CD4-positive, alpha-beta T cell treated with Interferon alpha-2 for 1 hour (primary cell): ENCODE measurements at places on chromosomes 11 and 22.

DNA sequence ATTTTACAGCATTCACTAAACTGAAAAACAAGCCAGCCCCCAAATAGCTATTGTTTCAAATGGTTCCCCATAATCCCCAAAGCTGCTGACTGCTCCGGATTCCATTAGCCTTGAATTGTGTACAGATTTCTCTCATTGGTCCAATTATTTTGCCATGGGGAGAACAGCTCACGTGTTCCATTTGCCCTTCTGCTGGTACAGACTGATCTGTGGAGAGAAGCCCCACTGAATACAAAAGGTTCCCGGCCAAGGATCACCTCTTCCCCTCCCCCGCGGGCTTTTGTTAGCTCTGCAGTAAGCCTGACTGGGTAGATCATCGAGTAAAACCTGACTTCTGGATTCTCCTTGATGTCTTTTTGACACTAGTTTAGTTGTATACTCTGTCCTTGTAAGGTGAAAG, 9.1 kb upstream of the MAPK8IP1 start:
- DNase-seq, result no peak

- no peak for DNase-seq
These were observed 20.9 kb upstream of the PARVG start for GRCh38 chr22:44159811-44160210.

- DNase-seq, result peak; percentile 31
These were observed 12.9 kb upstream of the CASTOR1 start for GRCh38 chr22:30301995-30302809.

- no peak for DNase-seq
These were observed 1.1 kb downstream of the SEPTIN5 start for GRCh38 chr22:19715188-19715930.

- no peak for DNase-seq
These were observed 4.7 kb downstream of the KCNE3 start for GRCh38 chr11:74462631-74463030.

DNA sequence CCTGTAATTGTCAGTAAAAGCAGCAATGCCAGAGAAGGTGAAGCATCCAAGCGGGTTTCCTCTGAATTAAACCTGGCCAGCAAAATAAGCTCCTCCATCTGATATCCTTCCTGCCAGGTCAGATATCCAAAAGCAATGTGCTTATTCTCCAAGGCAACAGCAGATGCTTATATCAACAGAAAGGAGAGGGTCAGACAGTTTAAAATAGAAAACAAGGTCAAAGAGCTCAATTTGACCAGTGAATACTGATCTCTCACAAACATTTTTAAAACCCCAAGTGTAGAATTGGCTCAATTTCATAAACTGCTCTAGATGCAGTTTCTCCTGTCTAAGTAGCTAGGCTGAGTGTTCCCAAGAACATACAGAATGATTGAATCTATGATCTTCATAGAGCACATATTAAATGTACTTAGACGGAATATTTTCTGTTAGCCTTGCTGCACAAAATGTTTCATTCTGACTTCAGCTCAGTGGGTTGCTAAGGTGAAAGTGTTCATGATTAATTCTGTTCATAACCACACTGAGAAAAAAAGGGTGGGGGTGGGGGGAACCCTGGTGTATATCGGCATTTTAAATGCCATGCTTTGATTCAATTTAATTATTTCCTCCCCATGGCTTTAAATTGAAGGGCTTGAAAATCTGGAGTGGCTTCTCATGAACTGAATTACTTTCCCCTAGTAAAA, 174.2 kb upstream of the ARHGAP20 start:
- no peak for DNase-seq

DNA sequence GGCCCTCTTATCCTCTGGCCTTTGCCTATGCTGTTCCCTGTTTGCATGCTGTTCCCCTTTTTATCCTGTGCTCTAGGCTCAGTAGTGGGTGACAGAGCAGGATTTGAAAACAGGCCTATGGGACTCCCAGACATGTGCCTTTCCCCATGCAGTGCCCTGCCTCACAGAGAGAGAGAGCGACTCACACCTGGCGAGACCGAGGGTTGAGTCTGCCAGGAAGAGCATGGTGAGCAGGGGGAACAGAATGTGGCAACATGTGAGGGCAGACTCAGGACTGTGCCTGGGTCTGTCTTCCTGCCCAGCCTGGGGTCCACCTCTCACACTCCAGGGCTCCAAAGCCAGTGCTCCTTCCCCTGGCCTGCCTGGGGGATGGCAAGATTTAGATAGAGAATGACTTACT, 75.0 kb downstream of the NFAM1 start:
- no peak for DNase-seq

DNA sequence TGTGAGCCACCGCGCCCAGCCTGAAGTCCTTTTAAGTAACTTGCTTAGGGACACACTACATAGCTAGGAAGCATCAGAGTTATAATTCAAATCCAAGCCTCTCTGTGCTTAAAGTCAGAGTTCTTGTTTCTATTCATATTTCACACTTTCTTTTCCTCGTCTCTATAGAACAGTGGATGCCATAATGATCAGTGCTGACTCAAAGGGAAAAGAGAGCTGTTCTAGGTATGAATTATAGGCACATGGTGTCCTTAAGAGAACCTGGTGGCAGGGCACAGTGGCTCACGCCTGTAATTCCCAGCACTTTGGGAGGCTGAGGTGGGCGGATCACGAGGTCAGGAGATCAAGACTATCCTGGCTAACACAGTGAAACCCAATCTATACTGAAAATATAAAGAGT, 400.2 kb upstream of the DDI1 start:
- DNase-seq, result no peak

DNA sequence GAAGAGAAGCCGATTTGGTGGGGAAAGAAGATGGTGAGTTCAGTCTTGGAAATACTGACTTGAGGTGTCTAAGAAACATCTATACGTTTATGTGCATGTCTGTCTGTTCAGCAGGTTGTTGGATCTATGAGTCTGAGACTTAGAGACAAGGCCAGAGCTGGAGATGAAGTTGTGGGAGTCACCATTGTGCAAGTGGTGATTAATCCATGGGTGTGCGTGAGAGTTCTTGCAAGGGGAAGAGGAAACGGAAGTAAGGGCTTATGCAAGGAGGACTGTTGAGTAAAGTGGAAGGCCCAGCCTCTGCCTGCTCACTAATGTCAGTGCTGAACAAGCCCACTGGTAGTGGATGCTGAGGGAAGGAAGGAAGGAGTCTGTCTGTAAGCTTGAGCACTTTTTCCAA, 9.7 kb downstream of the TMEM45B start:
- DNase-seq, result peak; percentile 62

GRCh38 chr11:839875-840617, 2.3 kb downstream of the POLR2L start:
- DNase-seq, result no peak

- DNase-seq, result no peak
These were observed 98.7 kb downstream of the MICAL2 start for GRCh38 chr11:12209096-12209495.

GRCh38 chr11:11458485-11458884, 105.4 kb upstream of the CSNK2A3 start:
- DNase-seq, result no peak

GRCh38 chr11:200224-201003, 6.8 kb downstream of the BET1L start:
- no peak for DNase-seq
